HTR-8/SVneo (cell line): ENCODE measurements at places on chromosomes 5 and 9.

- no peak for DNase-seq
Observed at GRCh38 chr5:73129143-73129542, 8.8 kb downstream of the TMEM171 start.

DNA sequence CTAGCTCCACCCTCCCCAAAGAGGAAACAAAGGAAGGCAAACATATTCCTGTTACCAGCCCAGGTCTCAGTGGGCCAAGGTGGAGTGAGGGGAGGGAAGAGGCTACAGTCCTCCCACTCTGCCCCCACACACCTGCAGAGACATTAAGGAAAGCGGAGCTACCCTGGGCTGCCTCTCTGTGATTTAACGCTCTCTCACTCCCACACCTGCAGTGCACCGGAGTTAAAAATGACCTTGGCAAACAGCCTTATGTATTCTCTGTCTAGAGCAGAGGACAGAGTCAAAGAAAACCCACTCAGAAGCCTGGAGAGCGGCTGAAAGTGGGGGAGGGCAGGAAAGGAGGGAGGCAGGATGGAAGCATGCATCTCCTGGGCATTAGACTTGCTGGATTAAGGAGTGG lies 32.7 kb downstream of the KCNIP1 start:
- DNase-seq = no peak

DNA sequence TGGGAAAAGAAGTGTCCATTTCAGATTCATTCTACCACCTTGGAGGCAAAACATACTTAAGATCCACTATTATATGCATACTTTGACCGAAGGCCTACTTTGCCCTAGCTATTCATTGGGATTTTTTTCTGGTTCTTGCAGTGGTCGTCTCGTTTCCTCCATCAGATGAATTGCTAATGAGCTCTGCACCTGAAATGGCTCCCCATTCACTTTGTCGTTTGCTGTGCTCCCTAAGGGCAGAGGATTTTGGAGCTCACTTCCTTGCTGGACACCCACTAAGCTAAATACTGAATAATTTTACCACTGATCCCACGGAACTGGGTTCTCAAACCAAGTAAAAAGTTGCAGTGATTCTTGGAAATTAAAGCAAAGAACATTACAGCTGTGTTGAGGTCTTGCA lies 1.9 kb downstream of the KDM3B start:
- no peak for DNase-seq

GRCh38 chr5:75532190-75532589 lies 20.5 kb downstream of the POLK start:
- no peak for DNase-seq

DNA sequence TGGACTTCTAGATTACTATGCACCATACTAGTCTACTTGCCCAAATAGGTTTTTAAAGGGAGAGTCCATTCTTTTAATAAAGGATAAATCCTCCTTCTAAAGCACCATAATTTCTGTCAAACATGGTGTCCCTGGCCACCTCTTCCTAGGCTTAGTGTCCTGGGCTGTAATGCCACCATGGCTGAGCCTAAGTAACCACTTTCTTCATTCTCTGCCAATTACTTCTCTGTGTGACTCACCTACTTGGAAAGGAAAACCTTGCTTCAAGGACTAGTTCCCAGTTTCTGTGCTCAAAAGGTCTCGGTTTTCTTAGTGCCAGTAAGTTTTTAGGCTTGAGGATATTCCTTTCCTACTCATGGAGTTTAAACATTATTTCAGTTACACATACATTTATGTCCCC lies 273.4 kb downstream of the DENND1A start:
- DNase-seq = no peak

DNA sequence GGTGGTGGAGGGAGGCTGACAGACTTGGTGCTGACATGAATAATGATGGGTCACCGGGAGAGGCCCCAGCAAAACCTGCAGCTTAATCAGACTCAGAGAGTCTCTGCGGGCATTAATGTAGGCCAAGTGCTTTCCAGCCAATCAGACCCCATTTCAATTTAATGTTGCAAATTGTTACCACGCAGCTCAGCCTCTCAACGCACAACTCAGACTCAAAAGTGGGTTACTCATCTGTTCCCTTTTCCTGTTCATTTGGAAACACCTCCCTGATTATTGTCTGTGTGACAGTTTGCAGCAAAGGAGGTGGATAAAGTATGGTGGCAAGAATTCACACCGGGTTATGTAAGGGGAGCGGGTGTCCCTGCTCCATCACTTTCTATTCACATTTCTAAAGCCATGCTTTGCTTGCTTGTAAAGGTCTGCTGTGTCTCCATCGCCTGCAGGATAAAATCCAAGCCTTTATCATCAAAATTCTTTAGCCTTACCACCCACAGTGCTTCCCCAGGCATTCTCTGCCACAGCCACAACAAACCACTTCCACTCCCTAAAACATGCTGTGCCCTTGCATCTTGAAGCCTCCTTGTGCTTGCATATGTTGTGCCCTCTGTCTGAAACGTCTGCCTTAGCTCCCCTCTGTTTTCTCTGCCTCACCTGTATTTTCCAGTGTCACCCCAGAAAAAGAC lies 156.5 kb downstream of the ASTN2 start:
- no peak for DNase-seq

DNA sequence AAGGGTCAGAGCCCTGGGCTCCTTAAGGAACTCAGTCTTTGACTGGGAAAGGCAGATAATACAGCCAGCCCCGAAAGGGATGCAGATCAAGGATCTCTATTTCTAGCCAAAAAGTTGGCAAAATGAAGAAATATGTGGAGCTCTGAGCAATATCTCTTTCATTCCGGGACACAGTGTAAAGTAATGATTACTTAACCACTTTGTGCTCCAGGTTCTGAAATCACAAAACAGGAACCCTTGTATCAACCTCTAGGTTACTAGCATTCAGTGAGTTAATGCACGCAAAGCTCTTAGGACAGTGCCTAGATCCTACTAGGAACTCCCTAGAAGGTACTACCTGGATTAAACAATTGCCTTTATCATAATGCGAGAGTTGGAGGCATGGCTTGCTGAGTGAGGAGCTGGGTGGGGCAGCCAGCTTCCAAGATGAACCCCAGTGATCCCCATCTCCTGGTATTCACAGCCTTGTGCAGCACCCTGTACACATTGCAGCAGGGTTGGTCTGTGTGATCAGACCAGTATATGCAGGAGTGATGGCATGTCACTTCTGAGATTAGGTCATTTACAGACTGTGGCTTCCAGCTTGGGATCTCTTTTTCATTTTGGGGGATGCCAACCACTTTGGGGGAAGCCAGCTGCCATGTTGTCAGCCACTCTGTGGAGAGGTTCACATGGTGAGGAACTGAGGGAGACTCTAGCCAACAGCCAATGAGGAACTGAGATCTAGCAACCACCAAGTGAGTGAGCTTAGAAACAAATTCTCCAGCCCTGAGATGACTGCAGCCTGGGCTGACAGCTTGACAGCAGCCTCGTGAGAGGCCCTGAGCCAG lies 103.1 kb upstream of the SLC44A1 start:
- no peak for DNase-seq

DNA sequence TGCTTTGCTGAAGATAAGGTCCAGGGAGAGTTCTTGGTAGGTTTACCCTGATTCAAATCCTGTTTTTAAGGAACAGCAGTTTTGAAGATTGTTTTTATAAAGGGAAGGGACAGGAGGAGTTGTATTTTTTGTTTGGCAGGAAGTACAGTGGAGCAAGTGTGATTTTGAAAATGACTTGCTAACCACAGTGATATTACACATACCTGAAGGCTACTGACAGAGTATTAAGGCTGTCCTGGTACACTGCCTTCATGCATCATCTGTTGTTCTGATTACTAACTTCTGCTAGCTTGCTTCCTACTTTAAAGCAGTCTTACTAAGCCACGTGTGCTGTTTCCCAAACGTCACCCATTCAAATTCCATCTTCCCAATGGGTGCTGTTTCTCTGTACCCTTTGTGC lies 559.5 kb upstream of the SGCD start:
- DNase-seq = no peak
